ENCODE measurements at places on chromosomes 7 and 10.

DNA sequence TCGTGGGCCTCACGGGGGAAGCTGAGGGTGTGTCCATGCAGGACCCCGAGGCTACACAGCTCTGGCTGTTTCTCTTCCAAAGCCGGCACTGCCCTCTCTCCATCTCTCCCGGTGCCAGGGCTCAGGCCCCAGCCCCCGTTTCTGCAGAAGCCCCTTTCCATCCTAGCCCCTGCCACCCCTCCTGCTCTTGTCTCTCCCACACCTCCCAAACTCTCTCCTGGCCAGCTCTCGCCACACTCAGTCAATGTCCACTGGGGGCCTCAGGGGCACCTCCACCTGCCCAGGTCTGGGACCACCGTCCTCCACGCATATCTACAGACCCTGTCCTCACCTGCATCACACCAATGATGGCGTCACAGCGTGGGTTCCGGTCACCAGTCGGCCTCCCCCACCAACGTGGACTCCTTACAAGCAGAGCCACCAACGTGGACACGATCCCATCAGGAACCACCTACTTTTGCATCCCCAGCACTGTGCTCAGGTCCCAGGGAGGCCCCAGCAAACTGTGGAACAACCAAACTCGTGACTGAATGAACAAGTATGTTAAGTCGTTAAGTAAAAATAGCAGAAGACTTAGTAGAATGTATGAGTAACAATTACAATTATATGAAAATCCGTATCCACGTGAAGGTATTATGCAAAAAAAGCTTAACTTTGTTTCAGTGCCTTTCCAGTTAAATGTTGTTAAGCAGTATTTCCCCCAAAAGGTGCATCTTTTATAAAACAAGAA, 38.4 kb downstream of the DIP2C start:
- DNase-seq, result no peak

DNA sequence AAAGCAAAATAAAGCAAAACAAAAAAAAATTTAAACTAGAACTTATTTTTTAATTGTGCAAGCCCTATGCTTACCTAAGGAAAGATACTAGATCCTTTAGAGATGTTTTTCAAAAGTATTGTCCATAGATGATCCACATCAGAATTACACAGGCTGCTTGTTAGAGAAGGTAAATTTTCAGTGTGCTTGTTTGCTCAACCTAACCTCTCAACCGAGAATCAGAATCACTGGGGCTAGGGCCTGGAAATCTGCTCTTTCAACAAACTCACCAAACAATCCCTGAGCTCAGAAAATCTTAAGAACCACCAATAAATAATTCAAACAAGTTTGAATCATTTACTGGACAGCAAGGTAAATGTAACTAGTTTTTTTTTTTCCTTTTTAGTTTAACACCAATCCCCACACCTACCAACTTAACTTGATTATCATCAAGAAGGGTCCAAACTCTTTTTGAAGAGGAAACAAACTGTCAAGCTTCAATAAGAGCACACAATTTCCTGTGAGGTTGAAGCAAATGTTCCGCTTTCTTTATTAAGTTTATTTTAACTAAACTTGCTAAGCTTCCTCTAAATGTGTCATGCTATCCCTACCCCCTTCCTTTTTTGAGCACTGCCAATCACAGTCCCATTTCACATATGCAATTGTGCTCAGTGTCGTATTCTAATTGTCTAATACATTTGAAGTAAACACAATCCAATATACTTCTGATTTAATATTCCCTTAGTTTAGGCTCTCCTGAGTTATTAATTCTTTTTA, 7.4 kb upstream of the TSPAN33 start:
- no peak for DNase-seq

DNA sequence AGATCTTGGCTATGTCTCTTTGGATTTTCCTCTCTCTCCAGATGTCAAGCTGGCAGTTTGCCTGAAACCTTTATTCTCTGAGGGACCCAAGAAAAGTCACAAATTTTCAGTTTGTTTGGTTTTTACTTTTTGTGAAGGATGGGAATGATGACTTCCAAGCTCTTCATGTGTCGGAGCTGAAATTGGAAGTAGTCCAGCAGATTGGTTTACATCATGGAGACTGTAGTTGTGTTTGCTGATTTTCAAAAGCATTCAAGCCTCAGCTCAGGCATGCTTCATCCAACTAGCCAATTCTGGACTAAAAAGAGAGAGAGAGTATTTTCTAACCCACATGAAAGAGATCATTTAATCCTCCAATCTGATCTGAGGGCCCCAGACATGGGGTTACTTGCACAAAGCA, 326.2 kb upstream of the AUTS2 start:
- no peak for DNase-seq

DNA sequence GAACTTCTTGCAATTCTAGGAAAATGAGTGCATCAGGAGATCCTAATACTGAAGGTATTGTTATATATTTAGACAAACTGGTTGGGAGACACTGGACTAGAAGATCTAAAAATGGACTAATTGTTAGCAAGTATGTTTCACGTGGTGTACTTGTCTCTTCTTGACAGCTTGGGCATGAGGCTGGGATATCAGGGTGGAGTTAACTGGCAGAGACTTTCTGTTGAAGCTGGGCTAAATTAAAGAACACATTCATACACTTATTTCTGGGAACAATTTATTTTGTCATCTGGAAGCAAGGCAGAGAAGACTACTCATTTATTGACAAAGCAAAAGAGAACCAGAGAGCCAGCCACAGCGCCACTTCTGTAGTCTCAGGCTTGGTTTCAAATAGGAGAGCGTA, 25.9 kb downstream of the TYW1 start:
- no peak for DNase-seq
